Naive thymus-derived CD4-positive, alpha-beta T cell (primary cell): ENCODE measurements at places on chromosomes 12 and 14. TPM values are rescaled to one million over a fixed set of nuclear protein-coding genes. Genes with fewer than 3 reads are reported as not detected.

DNA sequence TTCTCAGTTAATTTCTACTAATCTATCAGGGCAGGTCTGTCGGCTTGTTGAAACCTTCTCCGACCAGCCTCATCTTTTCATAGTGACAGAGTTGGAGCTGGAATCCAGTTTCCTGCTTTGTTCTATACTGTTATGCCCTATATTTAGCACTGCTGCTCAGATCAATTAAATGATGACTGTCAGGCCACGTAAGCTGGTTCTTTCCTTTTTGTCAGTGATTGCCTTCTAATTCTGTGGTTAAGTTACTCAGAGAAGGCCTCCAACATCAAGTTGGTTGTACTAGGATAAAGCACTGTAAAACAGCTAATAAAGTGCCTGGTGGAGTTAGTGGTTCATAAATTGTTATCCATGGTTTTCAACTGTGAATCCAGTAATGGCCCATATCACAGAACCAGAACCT, 22.6 kb downstream of the DERA start:
- no peaks in the 10 kb centered on the region for H3K4me1 ChIP-seq
- H3K4me3 ChIP-seq: no peak overlapping the region

GRCh38 chr12:24066865-24067264, 117.4 kb upstream of the SOX5 start:
- no peak overlapping the region for H3K4me3 ChIP-seq
- no peak overlapping the region for H3K27ac ChIP-seq
- H3K27me3 ChIP-seq: no peaks in the 10 kb centered on the region
- no peaks in the 10 kb centered on the region for H3K36me3 ChIP-seq
- no peak for DNase-seq

DNA sequence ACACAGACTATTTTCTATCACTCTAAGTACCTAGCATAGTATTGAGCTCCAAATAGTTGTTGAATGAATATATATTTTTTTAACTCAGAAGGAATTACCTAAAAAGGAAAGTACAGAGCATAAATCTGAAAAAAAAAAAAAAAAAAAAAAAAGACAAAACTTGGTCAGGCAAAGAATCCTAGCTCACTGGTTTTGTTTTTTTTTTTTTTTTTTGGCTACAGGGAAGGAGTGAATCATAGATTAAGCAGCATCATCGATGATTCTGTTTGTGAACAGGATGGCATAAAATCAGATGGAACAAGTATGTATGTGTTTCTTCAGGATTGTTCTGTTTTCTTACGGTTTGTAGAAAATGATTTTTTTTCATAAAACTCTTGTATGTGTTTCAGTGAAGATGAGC, 66.1 kb upstream of the BCAT1 start:
- no peaks in the 10 kb centered on the region for H3K36me3 ChIP-seq
- DNase-seq: no peak
- no peaks in the 10 kb centered on the region for H3K27me3 ChIP-seq

DNA sequence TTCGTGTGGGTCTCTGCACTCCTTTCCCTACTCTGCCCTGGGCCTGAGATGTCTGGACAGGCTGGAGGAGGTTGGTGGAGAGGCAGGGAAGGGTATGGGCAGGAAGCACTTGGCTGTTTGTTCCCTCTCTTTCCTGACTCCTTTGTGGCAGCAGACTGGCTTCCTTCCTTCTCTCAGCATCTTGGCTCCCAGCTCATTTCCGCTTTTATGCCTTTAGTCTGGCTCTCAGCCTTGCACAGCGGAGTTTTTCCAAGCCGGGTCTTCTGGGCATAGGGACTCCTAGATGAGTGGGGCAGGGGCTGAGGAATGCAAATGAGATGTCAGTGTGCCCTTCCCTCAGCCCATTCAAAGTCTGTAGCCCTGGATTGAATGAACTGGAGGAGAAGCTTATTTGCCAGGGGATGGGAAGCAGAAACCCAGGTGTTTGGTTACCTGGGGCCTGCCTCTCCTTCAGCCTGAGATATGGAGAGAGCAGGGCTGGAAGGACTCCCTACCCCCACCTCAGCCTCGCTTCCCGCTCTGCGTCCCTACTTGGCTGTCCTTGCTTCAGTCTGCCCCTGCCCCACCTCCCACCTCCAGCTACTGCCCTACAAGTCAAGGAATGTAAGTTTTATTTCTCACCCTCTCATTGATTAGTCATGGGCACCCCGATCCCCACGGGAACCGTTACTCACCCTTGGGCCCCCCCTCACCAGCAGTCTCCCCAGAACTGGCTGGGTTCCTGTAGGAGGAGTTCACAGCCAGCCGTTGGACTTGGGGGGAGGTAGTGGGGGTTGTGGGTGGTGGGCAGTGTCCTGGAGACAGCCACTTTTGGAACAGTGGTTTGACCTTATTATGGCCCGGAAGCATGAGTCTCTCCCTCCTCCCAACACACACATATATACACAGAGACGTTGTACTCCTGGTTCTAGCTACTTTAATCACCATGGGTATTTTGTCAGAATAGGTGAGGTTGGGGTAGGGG, 9.3 kb upstream of the ITGA5 start:
- no peak overlapping the region for H3K4me3 ChIP-seq
- H3K27ac ChIP-seq: no peak overlapping the region
- H3K27me3 ChIP-seq: no peaks in the 10 kb centered on the region
- no peak for DNase-seq
- no peaks in the 10 kb centered on the region for H3K36me3 ChIP-seq
- H3K4me1 ChIP-seq: peaks cover 13% of the 10 kb centered on the region

GRCh38 chr14:50795909-50796308, 35.1 kb downstream of the NIN start:
- no peaks in the 10 kb centered on the region for H3K27me3 ChIP-seq
- no peak overlapping the region for H3K4me3 ChIP-seq
- no peak overlapping the region for H3K27ac ChIP-seq
- no peak for DNase-seq
- peaks cover 39% of the 10 kb centered on the region for H3K4me1 ChIP-seq

Gene TUNAR
- not detected for total RNA-seq

Gene TAS2R7
- total RNA-seq: not detected

Gene SRSF9
- total RNA-seq: 136 TPM

DNA sequence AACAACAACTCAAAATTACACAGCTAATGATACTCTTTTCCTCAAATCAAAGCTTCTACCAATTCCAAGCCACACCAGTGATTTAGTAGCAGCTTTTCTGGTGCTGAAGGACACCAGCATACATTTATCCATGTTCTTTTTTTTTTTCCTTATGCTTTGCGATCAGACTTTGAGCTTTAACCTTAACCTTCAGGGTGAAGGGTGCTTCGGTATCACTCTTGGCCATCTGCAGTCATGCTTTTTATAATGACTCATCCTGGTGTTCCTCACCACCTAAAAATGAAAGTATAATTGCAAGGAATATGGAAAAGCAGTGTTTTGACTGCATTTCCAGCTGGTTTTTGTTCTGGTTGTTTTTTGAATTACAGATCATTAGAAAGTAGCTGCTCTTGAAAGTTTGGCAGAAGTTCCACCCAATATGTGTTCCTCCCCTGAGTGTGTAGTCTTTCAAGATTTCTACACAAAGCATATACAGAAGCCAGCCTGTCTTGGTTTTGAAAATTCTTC, 1.3 kb upstream of the SLC41A2 start:
- no peak overlapping the region for H3K4me3 ChIP-seq
- no peak overlapping the region for H3K27ac ChIP-seq
- H3K36me3 ChIP-seq: no peaks in the 10 kb centered on the region
- H3K4me1 ChIP-seq: peaks cover 9% of the 10 kb centered on the region
- DNase-seq: no peak

DNA sequence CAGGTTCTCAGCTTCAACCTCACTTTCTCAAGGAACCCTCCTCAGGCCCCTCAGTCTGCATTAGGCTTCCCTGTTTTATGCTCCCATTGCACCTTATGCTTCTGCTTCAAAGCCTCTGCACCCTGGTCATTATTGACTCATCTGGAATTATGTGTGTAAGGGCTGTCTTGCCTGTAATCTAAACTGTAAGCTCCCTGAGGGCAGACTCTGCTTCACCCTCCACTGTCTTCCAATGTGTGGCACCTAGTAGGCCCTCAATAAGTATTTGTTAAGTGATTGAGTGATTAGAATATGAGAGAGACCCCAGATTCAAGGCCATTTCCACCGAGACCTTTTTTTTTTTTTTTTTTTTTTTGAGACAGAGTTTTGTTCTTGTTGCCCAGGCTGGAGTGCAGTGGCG, 79.1 kb downstream of the VCPKMT start:
- peaks cover 43% of the 10 kb centered on the region for H3K4me1 ChIP-seq
- DNase-seq: no peak
- H3K27me3 ChIP-seq: no peaks in the 10 kb centered on the region

Gene TRIM9
- total RNA-seq: 0.37 TPM

Gene CLSTN3
- total RNA-seq: 74.7 and 76.3 TPM in 2 replicates

DNA sequence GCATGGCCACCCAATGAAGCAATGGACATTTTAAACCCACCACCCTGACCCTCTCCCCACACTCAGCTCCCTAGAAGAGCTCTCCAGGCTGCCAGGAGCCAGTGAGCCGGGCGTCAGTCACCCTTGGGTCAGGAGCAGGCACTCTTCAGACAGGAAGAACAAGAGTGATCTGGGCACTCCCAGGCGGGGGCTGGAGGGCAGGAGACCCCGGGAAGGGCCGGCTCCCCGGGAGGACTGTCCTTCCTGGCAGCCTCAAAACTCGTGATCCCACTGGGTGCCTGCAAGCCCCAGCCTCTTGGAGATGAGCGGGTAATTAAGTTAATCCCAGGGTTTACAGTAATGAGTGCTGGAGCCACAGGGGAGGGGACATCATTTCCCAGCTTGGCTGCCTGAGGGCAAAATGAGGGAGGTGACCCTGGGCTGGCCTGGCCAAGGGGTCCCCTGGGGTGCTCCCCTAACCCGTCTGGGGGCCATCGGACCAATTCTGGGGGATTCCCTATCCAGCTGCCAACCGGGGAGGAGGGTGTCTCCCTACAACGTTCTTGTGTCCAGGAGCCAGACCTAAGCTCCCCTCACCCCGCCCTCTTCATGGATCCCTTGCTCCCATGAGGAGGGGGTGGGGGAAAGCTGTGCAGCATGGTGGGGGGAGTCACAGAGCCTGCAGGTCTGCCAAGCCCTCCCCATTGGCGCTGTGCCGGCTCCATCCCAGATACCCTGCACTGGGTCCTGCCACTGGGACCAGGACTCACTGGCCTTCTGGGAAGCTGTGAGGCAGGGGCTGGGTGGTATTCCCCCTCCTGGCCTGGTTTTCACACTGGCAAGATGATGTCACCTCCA, 59.2 kb downstream of the CCNK start:
- no peak overlapping the region for H3K27ac ChIP-seq
- H3K4me3 ChIP-seq: no peak overlapping the region
- H3K4me1 ChIP-seq: no peaks in the 10 kb centered on the region
- H3K36me3 ChIP-seq: peaks cover 2% of the 10 kb centered on the region
- H3K27me3 ChIP-seq: no peaks in the 10 kb centered on the region

- H3K4me1 ChIP-seq: no peaks in the 10 kb centered on the region
- no peaks in the 10 kb centered on the region for H3K36me3 ChIP-seq
- no peak overlapping the region for H3K27ac ChIP-seq
- H3K4me3 ChIP-seq: no peak overlapping the region
Observed at GRCh38 chr12:65818454-65819382, 5.6 kb upstream of the HMGA2 start.

DNA sequence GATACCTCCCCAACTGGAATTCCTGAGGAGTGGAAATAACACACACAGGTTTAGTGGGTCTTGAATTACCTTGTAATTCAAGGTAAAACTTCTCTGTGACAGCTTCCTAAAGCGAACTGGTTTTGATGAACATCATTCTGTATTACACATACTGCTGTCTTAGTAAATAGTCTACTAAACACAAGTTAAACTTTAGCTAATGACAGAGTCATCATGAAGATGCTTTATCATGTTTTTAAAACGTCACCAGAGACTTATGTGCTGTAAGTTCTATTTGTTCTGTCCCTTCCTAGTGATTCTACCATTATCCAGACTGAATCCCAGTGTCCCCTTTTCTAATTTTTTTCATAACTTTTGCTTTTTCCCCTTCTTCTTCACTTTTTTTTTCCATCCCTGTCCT, 11.6 kb upstream of the GXYLT1 start:
- H3K4me1 ChIP-seq: no peaks in the 10 kb centered on the region
- peaks cover 13% of the 10 kb centered on the region for H3K36me3 ChIP-seq
- no peak overlapping the region for H3K27ac ChIP-seq
- H3K4me3 ChIP-seq: no peak overlapping the region

DNA sequence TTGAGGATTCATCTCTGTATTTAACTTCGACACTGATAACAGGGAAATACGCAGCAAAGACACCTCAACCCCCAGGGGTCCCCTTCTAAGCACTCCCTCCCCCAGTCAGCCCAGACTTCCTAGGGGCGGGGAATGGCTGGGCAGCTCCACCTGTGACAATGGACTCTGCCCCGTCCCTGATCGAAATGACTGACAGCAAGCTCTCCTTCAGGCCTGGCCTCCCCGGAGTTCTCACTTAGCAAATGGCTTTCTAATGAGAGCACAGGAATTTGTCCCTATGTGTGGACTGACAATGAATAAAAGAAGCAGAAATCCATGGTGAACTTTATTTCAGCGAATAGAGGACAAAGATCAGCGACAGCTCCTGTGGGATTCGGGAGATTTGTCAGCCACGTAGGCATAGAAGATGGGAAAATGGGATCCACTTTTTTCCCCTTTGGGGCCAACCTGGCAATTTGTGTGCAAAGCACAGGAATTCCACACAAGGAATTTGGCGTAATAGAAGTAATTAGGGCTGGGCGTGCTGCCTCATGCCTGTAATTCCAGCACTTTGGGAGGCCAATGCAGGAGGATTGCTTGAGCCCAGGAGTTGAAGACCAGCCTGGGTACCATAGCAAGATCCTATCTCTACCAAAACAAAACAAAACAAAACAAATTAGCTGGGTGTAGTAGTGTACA, 63.8 kb downstream of the TNFAIP2 start:
- no peak overlapping the region for H3K4me3 ChIP-seq
- no peaks in the 10 kb centered on the region for H3K27me3 ChIP-seq
- no peak for DNase-seq
- no peak overlapping the region for H3K27ac ChIP-seq
- H3K36me3 ChIP-seq: no peaks in the 10 kb centered on the region
- no peaks in the 10 kb centered on the region for H3K4me1 ChIP-seq

Gene CRADD
- 13.8 TPM for total RNA-seq

- no peak overlapping the region for H3K27ac ChIP-seq
- no peaks in the 10 kb centered on the region for H3K36me3 ChIP-seq
- peaks cover 5% of the 10 kb centered on the region for H3K4me1 ChIP-seq
- no peak for DNase-seq
Observed at GRCh38 chr14:68758301-68758700, 34.6 kb downstream of the ZFP36L1 start.

- DNase-seq: no peak
- H3K36me3 ChIP-seq: no peaks in the 10 kb centered on the region
- no peaks in the 10 kb centered on the region for H3K27me3 ChIP-seq
- no peaks in the 10 kb centered on the region for H3K4me1 ChIP-seq
Observed at GRCh38 chr12:75471902-75472890, 8.4 kb upstream of the GLIPR1 start.

Gene HOXC11
- not detected for total RNA-seq

- H3K36me3 ChIP-seq: no peaks in the 10 kb centered on the region
- H3K4me1 ChIP-seq: no peaks in the 10 kb centered on the region
- no peak overlapping the region for H3K4me3 ChIP-seq
- H3K27ac ChIP-seq: no peak overlapping the region
Observed at GRCh38 chr12:80100591-80100990, 1.3 kb downstream of the OTOGL start.
